Stimulated activated CD8-positive, alpha-beta memory T cell treated with anti-CD3 and anti-CD28 coated beads, Interleukin-15, amount 100 ng/mL, for 24 hours (primary cell): ENCODE measurements at places on chromosomes 2 and 18.

DNA sequence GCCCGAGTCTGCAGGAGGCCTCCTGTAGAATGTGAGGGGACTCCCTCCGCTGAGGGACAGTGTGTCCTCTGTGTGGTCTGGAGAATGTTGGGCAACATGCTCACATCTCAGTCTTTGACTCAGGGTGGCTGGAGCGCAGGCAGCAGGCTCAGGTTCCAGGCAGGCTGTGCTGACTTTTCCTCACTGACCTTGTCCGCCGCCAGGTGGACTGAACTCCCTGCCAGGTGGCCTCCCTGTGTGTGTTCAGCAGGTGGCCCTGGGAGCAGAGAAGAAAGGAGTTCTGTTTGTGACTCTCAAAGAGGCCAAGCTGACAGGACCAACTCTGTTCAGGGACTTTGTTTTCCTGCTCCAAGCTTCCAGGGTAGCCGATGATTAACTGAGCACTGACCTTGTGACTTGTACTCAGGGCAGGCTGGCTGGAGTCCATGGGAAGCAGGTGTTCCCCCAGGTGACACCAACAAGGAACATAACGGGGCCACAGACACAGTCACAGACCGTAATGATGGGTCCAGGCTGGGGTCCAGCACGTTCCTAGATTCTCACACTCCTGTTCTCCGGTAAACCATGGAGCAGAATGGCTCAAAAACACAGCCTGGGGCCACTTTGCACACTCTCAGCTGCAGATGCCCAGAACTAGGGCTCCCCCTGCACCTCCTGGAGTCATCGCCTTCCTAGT lies 439.8 kb downstream of the RNF144A start:
- no peak for DNase-seq

GRCh38 chr2:71067567-71068217 lies 756 bp upstream of the NAGK start:
- no peak for DNase-seq

DNA sequence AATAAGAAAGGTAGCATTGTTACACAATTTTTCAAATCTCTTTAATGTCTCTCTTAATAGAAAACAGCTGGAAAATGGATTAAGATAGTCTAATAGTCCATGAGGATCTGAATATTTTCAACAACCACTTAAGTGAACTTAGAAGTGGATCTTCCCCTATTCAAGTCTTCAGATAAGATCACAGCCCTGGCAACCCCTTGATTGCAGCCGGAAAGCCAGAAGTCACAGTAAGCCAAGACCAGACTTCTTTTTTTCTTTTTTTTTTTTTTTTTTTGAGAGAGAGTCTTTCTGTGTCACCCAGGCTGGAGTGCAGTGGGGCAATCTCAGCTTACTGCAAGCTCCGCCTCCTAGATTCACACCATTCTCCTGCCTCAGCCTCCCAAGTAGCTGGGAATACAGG lies 18.6 kb upstream of the ZC3H15 start:
- DNase-seq, result no peak

GRCh38 chr2:132429351-132429750 lies 12.7 kb downstream of the GPR39 start:
- DNase-seq, result no peak

- no peak for DNase-seq
Measured at GRCh38 chr2:520663-521340, 156.4 kb downstream of the TMEM18 start.

- peak; percentile 31 for DNase-seq
Measured at GRCh38 chr2:118309946-118310680, 221.8 kb downstream of the INSIG2 start.

GRCh38 chr2:174711206-174711605 lies 53.1 kb downstream of the CHRNA1 start:
- DNase-seq, result no peak

GRCh38 chr18:47471784-47472183 lies 220.3 kb upstream of the SKOR2 start:
- DNase-seq, result no peak

DNA sequence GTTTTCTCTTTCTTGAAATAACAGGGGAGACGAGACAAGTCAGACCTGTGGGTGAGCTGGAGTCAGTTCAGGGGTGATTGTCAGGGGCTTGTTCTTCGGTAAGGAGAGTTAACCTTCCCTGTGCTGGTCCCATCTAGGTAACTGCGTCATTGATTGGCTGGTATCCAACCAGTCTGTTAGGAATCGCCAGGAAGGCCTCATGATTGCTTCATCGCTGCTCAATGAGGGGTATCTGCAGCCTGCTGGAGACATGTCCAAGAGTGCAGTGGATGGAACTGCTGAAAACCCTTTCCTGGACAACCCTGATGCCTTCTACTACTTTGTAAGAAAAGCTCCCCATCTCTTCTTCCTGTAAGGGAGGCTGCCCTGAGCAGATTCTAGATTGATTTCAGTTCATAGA lies 21.3 kb downstream of the PLEK start:
- no peak for DNase-seq

DNA sequence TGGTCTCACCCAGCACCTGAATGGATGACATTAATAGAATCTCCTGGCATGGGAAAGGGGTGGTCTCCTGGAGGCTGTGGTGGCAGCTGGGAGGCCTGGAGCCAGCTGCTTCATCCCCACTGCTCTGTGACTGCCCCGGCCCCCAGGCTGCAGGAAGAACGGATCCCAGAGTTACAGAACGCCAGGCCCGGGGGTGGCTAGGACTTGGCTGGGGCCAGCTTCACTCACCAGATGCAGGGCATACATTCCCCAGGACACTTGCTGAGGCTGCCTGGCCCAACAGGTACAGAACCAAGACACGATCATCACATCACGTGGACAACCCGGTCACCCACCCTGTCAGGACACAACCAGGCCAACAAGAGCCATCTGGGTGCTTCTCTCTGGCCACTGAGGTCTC lies 178.6 kb upstream of the SALL3 start:
- DNase-seq, result no peak

DNA sequence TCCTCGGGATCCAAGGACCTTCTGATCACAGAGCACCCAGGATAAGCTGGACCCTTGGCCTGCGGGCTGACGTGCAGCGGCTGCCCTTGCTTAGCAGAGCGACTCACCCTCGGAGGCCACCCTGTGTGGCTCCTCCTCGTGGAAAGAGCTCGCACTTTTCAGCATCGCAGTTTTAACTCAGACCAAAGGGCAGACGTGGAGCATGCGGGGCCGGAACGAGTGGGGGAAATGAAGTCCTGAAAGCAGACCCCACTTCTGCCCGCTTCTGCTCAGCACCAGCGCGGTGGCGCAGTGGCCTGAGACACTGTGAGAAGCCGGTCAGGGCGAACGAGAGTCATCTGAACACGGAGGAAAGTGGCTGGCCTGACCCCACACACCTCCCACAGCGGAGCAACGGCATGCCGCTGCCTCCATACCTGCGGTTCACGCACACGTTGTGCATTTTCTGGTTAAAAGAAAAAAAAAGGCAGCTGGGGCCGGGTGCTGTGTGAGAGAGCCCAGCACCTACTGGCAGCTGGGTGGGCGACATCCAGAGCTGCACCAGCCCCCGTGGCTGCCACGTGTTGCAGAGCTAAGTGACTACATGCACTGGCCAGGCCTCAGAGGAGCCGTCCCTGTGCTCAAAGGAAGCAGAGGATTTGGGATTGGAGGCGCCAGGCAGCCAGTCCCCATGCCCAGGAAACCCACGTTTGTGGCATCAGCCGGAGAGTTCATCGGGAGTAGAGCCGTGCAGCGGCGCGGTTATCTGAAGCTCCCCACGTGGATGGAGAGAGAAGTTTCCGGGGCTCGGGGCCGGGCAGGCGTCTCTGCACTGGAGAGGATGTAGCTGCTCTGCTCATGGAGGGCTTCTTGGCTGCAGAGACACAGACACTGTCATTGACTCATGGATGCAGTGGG lies 89.7 kb downstream of the USP40 start:
- DNase-seq, result no peak

- no peak for DNase-seq
Measured at GRCh38 chr2:97695744-97696143, 17.6 kb upstream of the ZAP70 start.

- no peak for DNase-seq
Measured at GRCh38 chr2:160731856-160732255, 238.2 kb upstream of the RBMS1 start.

GRCh38 chr2:200615247-200615646 lies 29.4 kb downstream of the AOX1 start:
- no peak for DNase-seq

GRCh38 chr18:67302043-67302442 lies 214.5 kb downstream of the DSEL start:
- no peak for DNase-seq

DNA sequence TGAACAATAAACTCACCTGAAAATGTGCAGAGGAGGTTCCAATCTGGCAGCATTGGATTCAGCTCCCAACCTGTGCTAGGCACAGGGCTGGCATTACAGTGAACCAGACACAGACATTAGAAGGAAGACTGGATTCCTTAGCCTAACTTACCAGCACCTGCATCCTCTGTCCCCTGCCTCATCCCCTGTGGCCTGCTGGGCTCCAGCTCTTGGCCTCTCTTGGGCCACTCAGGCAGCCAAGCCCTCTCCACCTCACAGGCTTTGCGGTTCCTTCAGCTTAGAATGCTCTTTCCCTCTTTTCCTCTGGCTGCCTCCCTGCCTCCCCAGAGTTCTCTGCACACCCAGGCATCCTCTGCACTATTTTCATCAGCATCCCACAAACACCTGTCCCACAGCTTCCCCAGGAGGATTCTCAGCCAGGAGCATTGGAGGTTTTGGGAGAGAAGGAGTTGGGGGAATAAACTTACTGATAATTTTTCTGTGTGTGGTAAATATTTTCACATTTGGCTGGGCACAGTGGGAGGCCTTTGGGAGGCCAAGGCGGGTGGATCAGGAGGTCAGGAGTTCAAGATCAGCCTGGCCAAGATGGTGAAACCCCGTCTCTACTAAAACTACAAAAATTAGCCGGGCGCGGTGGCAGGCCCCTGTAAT lies 132.0 kb downstream of the INHBB start:
- no peak for DNase-seq

DNA sequence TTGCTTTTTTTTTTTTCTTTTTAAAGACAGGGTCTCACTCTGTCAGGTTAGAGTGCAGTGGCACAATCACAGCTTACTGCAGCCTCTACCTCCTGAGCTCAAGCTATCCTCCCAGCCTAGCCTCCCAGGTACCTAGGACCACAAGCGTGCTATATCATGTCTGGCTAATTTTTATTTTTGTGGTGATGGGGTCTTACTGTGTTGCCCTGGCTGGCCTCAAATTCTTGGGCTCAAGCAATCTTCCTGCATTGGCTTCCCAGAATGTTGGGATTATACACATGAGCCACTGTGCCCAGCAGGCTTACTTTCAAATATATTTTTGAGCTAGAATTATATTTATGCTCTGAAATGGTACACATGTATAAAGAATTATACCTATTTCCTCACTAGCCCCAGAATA lies 53.4 kb upstream of the GAREM2 start:
- DNase-seq, result no peak

DNA sequence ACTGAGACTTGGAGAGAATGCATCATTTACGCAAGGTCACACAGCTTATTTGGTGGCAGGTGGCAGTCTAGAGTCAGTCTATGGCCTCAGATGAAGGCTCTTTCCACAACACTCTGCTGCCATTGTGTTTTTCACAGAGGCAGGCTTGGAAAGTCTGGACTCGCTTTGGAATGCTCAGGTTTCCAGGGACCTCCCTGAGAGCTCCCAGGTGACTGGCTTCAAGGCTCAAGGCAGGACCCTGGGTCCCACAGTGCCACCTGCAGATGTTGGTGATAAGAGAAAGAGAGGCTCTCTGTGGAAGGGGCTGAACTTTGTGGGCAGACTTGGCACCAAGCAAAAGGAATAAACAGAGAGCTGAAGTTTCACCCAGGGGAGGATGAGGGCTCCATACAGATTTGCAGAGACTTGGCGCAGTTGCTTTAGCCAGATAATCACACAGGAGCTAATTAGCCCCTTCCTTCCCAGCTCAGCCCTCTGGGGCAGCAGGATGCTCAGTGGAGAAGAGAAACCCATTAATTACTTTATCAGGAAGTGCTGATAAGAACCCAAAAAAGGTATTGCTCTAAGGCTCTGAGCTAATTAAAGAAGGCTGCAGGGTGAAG lies 103.5 kb downstream of the LBH start:
- DNase-seq, result no peak

DNA sequence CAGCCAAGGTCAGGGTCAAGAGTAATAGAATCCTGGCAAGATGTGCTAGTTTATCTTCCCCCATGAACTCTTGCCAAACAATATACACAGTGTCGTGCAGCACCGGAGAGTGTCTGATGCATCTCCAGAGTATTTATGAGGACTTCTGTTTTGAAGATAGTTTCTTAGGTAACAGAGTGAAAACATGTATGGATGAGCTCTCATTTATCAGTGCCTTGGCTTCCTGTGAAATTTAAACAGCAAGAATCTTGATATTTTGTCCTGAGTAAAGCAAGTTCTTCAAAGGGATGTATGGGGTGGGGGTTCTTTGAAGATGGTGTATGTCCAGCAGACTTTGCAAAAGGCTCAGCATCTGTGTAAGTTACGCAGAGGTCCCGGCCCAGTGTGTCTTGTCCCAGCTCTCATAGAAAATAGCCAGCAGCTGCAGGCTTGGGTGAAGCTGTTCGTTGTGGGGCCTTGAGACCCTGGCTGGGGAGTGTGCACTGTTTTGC lies 361.0 kb upstream of the NT5C1B start:
- no peak for DNase-seq

GRCh38 chr2:190843890-190844699 lies 36.5 kb upstream of the GLS start:
- DNase-seq, result no peak

DNA sequence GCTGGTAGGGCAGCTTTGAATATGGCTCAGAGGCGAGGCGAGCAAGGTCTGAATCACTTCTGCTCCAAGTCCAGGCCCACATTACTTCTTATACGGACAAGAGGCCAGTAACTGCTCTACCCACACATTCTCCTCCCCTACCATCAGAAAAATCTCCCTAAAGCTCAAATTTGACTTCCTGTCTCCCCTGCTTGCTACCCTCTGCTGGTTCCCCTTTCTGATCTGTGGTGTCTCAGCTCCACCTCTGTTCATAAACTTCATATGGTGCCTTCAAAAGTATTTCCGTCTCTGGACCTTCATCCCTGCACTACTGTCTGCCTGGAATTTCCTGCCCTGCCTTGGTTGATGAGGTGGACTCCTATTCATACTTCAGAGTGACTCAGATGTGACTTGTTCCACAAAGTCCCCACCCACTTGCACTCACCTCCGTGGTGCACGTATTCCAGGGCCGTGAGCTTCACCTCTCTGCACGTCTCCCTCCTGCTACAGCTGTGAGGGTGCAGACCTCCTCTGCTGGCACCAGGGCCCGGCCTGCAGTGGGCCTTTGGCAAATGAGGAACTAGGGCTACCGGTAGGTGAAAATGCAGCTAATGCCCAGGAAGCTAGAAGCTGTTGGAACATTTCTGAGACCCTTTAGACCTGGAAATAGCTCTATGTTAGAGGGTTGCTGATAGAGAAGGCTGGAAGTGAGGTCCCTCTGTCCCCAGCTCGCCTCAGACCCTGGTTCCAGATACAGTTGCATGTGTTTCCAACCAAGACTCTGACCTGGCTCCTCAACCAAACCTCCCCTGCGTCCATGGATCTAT lies 24.6 kb upstream of the KCMF1 start:
- DNase-seq, result no peak

DNA sequence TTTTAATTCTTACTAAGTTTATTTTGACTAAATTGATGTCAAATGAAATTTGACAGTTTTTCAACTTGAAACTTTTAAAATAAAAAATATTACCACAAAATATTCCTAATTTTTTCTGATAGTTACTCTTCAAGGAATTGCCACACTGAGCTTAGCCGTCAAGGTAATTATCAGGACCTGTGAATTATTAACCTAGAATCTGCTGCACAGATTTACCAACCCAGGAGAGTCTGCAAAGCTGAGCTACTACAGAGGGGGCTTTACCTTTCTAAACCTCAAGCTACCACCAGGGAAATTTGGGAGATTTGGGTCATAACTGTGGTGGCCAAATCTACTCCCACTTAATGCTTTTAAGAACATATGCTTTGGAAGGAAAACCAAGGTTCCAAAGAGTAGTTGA lies 324.6 kb downstream of the CCDC178 start:
- DNase-seq, result no peak
